ENCODE measurements at places on chromosomes 3 and 15.

GRCh38 chr15:70323111-70323851 is 225.6 kb upstream of the TLE3 start:
- DNase-seq = peak; percentile 32

DNA sequence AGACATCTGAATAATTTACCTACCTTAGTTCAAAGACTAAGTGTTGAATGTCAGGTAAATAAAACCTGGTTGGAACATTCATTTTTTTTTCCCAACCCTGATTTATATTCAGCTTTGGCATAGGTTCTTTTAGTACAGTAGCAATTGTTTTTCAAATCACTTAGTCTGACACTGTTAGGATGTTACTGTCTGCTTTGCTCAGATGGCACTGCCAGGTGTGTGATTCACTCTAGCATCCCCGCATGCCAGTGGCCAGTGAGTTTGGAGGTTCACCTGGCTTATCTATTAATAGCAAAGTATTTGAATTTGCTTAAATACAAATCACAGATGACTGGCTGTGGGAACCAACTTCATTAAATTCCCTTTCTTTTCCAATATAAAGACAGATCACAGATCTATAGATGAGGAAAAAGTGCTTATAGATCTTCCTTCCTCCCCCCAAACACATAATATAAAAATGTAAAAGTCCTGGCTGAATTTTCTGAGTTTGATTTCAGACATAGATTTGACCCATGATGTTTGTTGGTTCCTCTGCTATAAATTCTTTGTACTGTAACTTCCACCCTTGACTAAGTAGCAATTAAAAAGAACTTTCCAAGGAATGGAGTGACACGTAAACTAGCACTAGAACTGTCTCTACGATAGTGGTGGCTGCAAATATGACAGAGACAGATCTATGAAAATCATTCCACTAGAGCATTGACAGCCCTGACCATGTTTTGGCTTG is 3.9 kb downstream of the THBS1 start:
- no peak for DNase-seq

GRCh38 chr15:38414357-38414756 is 39.6 kb upstream of the FAM98B start:
- DNase-seq = peak; percentile 7

GRCh38 chr15:56968256-56968655 is 49.8 kb downstream of the TCF12 start:
- no peak for DNase-seq

DNA sequence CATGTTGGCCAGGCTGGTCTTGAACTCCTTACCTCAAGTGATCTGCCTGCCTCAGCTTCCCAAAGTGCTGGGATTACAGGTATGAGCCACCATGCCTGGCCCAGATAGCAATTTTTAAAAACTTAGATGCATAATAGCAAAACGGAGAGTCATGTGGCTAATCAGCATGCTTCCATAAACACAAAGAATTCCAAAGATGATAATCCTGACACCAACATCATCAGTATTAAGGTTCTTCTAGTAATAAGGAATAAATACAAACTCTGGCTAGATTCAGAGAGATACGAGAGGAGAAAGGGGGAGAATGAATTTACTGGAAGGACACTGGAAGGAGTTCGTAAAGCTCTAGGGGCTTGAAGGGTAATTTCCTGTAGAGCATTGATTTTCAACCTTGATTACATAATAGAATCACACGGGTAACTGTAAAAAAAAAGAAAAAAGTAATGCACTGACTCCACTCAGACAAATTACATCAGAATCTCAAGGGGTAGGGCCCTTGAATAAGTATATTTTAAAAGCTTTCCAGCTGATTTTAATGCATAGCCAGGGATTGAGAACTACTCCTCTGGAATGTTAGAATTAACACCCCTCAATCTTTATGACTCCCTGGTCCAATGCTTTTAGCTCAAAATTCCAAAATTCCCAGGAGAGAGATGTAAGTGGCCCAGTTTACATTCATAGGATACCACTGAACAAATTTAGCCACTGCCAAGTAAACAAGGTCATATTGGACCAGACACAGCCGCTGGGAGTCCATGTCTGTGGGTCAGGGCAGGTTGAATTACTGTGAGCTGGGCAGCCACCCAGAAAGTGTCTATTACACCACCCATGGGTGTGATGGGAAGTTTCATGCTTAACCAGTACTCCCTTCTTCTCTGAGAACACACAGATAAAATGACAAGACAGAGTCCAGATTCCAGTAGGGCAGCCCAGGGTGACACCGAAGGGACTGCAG is 243.9 kb downstream of the TBL1XR1 start:
- peak; percentile 85 for DNase-seq

- no peak for DNase-seq
These were observed 871 bp downstream of the MAP1A start for GRCh38 chr15:43518197-43518761.

DNA sequence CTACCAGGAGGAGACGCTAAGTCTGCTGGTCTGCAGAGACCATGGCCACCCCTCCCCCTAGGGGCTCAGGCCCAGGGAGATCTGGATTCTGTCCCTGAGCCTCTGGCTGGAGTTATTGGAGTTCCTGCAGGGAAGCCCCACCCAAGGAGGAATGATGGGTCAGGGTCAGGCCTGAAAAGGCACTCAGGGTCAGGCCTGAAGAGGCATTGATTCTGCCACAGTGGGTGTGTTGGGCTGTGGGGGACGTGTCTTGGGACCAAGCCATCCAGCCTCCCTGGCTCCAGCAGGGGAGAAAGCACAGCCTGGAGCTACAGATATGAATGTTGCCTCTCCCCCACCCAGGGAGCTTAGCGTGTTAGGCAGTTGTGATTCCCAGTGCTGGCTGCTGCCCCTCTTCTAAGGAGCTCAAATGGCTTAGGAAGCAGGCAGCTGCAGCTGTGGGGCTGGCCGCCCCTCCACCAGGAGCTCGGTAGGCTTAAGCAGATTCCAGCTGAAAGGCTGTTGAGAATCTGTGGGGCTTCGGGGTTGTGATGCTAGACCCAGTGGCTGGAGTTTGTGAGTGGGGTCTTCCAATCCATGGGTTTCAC is 176.7 kb downstream of the CHL1 start:
- DNase-seq = no peak

GRCh38 chr3:153028381-153028780 is 133.6 kb upstream of the RAP2B start:
- DNase-seq = no peak

All from LNCaP clone FGC (cell line).